ENCODE measurements at places on chromosomes 12 and 14.
A peak's percentile ranks its signal among the peaks of the same experiment; 100 is the strongest.

GRCh38 chr14:89678768-89679167 is 261.7 kb upstream of the FOXN3 start:
- DNase-seq, result no peak

- no peak for DNase-seq
Observed at GRCh38 chr14:20468764-20469241, 403 bp upstream of the PNP start.

GRCh38 chr12:110431957-110432587 is 18.1 kb downstream of the ARPC3 start:
- no peak for DNase-seq

DNA sequence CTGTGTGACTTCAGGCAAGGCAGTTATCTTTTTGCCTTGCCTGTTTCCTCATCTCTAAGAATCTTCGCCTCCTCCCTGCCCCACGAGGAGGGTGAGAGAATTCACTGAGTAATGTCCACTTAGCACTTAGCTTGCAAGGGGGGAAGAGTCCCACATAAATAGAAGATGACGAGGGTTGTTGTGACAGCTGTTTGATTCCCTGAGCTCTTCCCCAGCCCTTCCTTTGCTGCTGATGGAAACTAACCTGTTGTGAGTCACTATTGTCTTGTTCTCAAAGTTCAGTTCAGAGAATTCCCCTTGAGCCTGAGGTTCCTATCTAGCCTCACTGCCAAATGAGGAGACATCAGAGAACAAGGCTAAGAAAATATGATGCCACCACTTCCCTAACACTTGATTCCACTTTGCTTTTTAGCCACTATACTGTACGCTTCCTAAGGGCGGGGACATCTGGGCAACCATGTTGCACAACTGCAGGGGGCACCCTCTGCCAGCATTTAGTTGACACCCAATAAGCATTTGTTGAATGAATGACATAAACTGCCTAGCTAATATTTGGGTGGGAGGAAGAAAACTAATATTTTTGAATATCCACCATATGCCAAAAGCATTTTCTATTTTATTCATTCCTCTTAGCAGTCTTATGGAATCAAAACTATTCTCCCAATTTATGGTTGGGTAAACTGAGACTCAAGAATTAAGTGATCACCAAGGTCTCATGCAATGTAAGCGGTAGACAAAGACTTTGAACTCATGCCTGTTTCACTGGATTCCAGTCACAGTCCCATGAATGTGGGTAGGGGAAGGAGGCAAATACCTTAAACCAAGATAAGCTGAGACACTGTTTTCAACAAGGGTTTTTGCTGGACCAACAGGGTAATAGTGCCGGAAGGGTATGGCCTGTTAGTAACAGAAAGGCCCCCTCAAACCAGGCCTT is 77.6 kb downstream of the ZFP36L1 start:
- peak; percentile 27 for DNase-seq

GRCh38 chr12:97164936-97165335 is 257.9 kb downstream of the NEDD1 start:
- DNase-seq, result no peak

GRCh38 chr14:96088481-96088880 is 49.3 kb downstream of the C14orf132 start:
- DNase-seq, result no peak

DNA sequence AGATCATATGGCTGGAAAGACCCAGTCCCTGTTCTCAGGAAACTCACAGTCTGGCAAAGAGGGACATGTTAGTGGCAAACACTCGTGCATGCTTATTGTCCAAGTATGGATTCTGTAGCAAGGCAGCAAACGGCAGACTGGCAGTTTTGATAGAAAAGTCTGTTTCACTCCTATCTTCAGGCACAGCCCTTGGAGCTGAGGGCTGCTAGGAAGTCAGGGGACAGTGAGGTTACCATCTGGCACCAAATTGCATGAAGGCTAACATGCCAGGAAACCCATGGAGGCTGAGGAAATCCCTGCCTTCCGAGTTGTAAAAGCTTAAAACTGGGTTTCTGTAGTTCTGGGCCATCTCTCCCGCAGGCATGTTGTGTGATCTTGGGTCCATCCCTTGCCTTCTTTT is 32.9 kb downstream of the CALM1 start:
- no peak for DNase-seq

DNA sequence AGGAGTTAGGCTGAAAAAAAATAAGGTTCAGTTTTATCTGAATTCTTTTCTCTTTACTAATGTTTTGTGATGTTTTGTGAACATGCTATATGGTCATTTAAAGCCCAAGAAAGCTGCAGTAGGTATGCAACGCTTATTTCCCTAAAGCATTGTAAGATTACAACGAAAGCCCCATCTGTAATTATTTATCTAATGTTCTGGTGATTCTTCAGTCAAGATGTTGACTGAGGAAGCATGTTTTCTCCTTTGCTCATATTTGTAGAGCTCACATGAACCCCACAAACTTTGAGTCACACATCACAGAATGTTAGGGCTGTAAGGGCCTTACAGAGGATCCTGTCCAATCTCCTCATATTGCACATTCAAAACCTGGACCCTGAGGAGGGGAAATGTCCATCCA is 3.2 kb upstream of the TUBA1C start:
- DNase-seq, result no peak

DNA sequence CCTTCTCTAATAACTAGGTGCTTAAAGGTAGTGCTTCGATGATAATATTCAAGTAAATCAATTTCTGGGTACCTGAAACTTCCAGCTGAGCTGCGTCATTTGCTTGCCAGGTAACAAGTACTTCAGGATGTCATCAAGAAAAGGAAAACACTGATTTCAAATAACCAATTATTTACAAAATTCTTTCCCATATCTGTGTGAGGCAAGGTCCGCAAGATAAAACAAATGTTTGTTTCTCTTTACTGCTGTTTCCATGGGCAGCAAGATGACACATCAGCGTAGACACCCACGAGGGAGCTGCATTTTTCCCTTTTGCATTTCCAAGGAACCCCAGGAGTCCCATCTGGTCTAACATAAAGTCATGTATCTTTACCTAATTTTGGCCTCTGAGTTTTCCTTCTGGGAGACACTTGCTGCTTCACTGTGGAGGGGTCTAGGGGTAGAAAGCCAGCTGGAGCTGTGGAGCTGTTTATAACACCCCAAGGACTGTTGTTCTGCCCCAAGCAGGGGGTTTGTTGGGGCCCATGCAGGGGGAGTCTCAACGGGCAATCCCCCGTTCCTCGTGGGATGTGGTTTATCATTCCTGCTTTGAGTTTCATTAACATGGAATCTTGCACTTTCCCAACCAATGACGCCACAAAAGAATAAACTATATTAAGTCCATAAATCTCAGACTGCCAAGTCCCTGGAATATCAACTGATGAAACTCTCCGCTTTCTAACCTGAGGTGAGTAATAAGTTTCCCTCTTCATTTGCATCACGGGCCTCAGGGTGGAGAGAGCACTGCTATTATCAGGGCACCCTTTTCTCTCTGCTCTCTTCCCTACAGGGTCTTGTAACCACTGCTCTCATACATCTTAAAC is 112.8 kb upstream of the PELI2 start:
- DNase-seq, result no peak

DNA sequence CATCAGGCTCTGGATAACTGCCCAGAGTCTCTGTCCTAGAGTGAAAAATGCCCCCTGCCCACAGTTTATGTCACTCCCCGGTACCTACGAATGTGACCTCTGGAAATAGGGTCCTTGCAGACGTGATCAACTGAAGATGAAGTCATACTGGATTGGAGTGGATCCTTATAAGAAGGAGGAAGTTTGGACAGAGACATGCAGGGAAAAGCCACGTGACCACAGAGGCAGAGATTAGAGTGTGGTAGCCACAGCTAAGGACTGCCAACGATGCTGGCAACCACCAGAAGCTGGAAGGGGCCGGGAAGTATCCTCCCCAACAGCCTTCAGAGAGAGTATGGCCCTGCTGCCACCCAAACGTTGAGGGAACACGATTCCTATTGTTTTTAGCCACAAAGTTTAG is 101.2 kb upstream of the NCOR2 start:
- DNase-seq, result no peak

DNA sequence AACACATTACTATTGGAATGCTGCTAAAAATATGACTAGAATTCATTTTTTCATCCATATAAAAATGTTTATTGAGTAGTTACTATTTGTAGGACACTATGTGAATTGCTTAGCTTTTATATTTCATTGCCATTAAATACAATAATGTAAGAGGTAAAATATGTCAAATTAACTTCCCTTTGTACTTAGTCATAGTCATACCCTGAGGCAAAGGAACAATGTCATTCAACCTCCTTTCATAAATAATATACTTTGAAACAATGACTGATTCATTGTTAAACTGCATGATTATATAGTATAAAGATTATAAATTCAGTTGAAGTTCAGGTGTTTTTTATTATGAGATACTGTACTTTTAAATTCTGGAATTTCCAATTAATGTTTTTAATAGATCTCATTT is 105.2 kb downstream of the GARIN6 start:
- DNase-seq, result no peak

- no peak for DNase-seq
Observed at GRCh38 chr12:67599691-67600090, 48.9 kb upstream of the DYRK2 start.

DNA sequence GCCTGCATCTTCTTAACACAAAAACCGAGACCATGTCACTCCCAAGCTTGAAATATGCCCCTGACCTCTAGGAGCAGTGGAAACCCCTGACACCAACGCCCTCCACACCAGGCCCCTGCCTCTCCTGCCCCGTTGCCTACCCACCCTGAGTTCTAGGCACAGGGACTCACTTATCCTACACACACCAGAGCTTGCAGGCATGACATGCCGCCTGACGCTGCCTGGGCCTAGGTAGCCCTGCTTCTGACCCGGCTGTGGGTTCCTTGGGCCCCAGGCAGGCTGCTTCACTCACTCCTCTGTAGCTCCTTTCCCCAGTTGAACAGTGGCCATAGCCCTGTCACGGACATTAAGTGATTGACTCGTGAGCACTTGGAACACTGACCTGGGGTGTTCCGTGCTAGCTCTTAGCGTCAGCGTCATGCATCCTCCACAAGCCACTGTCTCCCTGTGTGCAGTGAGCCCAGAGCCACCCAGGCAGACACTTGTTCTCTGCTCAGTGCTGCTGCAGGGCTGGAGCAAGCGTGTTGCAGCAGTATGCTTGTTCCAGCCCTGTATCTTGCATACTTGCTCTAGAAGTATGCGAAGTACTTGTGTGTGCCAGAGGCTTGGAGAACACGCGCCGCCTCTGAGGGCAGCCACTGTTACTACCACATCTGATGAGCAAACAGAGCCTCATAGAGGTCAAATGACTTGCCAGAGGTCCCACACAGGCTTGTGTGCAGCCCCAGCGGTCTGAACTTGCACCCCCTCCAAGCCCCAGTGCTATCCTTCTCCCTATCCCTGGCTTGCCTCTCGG is 15.6 kb downstream of the OTUB2 start:
- no peak for DNase-seq

- DNase-seq, result no peak
Observed at GRCh38 chr12:114902665-114903064, 218.7 kb upstream of the TBX3 start.

DNA sequence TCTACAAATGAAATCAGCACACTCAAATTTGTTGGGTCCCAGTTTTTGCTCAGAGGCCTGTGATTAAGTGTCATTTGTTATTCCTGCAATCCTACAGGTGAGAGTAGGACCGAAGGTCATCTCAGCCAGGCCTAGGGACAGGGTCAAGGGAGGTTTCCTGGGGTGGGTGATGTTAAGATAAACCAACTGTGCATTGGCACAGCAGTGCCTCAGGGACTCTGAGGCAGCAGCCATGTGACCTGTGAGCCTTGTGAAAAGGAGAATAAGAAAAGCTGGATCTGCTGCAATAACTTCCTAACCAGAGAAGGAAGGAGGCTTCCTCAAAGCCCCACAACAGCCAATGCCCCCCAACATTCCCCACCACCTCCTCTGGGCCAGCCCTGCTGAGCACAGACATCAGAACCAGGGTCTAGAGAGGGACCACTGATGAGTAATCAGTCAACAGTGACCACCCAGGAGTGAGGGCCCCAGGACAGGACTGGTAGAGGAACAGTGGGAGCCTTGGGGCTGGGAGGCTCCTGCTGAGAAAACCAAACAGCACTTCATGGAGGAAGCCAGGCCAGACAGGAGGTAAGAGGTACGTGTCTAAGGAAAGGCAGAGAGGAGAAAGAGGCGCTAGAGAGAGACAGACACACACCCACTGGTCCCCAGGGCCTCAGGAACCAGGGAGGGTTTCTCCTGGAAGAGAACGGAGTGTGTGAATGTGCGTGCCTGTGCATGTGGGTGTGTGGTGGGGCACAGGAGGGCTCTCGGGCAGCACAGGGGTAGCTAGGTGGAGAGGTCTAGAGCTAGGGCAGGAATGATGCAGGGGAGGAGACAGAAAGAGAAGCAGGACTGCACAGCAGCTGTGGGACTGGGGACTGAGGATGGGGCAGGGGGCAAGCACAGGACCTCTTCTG is 82.4 kb downstream of the ITPK1 start:
- no peak for DNase-seq

DNA sequence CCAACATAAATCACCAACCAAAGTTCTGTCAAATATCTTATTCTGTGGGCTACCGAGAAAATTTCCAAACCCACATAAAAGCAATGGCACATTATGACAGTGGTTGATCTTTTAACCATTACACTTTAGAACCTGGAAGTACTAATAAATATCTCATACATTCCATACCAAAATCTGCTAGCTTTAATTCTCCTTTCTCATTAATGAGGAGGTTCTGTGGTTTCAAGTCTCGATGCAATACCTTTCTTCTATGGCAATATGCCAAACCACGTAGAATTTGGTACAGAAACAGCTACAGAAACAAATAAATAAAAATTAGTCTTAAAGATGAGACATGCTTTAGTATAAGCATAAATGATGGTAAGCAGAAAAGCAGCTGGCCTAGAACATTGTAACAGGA is 100.7 kb downstream of the ELK3 start:
- no peak for DNase-seq

DNA sequence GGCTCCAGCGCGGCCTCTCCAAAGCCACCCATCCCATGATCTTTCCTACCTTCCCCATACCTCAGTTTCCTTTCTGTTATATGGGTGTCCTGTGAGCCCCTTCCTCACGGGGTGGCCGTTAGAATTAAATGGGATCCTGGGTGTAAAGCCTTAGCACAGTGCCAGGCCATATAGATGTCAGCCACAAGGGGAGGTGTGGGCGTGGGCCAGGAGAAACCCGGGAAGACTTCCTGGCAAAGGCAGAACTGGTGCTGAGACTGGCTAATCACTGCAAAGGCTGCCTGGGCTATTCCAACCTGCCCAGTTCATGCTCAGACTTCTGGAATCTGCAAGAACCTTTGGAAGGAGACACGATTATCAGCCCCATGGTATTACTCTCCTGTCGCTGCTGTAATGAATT is 11.0 kb upstream of the NCOR2 start:
- DNase-seq, result no peak

GRCh38 chr12:109097435-109098182 is at the start of gene UNG:
TSS of gene UNG (plus strand) at chr12:109097597. CDS start at chr12:109097680, 83 bp downstream.
- peak; percentile 94 for DNase-seq

GRCh38 chr12:87001102-87001501 is 744.9 kb upstream of the MGAT4C start:
- no peak for DNase-seq

DNA sequence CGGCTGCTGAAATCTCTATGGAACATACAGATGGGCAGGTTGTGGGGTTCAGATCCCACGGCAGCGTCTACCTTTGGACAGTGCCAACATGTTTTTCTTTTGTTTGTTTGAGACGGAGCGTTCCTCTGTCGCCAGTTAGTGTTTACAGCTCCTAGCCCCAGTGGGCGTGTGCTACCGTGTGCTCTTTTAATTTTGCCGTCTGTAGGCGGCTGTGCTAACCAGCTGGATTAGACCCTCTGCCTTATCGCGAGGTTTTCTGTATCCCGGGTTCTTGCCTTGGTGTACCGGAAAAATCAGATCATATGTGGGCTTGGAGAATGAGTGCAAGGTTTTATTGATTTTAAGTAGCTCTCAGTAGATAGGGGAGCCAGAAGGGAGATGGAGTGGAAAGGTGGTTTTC is 9.8 kb upstream of the GALNT6 start:
- DNase-seq, result no peak
